ENCODE measurements at places on chromosomes 2 and 18.

DNA sequence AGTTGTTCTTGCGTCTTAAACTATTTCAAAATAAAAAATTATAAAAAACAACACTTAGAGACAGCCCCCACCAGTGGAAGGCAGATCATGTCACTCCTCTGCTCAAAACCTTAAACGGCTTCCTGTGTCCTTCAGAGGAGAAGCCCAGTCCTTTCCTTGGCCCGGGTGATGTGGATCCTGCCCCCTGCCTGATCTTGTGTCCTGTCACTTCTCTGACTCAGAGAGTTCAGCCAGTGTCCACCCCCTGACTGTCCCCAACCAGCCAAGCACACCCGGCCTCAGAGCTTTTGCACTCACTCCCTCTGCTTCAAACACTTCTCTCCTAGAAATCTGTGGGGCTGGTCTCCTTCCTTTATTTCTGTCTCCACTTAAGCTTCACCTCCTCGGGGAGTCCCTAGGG lies 35.4 kb downstream of the TOGARAM2 start:
- DNase-seq = peak; percentile 32

- peak; percentile 44 for DNase-seq
These were observed 46.9 kb upstream of the GREB1L start for GRCh38 chr18:21194871-21195771.

- DNase-seq = no peak
These were observed 8.4 kb downstream of the DAPL1 start for GRCh38 chr2:158803506-158803905.

DNA sequence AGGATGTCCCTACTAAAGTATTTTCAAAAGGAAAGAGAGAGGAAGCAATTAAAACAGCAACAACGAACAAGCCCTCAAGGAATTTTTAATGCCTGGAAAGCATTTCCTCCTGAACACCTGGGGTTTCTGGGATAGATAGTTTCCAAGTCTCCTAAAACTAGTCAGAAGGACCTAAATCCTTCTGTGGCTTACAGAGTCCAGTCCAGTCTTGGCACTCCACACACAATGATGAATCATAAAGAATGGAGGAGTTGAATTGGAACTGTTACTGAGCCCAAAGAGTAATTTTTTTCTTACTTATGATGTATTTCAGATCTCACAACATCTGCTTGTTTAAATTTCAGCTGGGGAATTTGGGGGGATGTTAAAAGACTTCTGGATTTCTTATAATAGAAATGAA lies 144.6 kb upstream of the SETBP1 start:
- peak; percentile 79 for DNase-seq

- DNase-seq = no peak
These were observed 412.0 kb downstream of the MEIS1 start for GRCh38 chr2:66846887-66847286.

- DNase-seq = no peak
These were observed 220.7 kb downstream of the CAMKMT start for GRCh38 chr2:44582363-44583008.

- no peak for DNase-seq
These were observed 109.7 kb downstream of the MSH2 start for GRCh38 chr2:47512581-47513083.

DNA sequence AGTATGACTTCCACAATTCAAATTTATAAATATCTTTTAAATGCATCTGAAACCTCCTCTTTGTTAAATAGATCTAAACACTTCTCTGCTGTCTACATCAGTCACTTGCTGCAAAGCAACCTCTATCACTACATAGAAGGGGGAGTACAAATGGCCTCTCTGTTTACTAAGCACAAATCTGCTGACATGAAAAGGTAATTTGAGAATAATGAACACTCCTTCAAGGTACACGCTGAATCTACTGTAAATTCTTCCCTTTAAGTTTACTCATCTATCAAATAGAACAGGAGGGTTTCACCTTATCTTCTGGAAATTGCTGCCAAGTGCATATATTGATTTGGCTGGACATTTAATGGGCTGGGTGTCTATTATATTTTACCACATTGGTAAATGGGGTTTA lies 879.6 kb downstream of the SUCLG1 start:
- no peak for DNase-seq

DNA sequence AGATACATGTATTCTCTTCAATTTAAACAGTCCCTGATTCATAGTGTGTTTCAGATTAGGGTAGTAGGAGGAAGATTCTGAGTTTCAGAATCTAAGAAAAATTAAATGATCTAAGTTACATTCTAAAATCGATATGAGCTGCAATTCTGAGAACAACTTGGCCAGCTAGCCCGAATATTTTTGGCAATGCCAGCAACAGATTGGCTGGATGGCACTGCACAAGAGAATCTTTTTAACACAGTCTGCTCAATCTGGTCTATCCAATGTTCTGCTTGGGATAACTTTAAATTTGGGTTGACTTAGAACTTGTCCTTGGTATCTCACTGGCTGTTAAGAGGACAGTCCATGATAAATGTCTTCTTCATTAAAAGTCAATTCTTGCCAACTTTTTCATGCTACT lies 853.9 kb downstream of the NRXN1 start:
- no peak for DNase-seq

DNA sequence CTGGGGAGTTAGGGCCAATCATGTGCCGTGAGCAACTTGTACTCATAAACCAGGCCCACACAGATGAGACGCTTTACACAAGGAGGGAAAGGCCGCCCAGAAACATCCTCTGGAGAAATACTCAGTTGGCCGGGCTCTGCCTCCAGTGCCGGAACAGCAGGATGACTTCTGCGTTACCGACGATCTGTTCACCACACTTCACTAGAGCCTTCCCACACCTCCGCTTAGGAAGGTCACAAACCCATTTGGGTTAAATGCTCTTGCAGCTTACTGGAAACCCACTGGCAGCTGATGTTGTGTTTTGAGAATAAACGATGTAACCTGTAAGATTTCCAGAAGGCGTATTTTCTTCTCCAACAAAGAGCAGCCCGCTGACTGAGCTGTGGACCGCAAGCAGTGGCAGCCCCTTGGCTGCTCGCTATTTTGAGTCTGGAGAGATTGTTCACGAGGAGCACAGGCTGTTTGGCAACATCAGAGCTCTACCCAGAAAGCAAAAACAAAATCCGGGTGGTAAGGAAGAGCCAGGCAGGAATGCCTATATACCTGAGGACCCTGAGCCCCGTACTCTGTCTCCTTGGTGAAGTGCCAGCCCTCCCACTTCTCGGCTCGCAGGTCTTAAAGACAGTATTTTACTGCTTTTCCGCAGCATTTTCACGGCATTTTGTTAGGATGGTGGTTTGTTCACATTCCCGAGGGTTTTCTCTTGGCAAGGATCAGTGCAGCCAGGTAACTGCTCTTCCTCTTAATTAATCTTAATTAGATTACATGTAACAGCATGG lies 44.0 kb downstream of the COLEC12 start:
- DNase-seq = peak; percentile 42

- DNase-seq = peak; percentile 35
These were observed 13.6 kb upstream of the APCDD1 start for GRCh38 chr18:10440884-10441283.

DNA sequence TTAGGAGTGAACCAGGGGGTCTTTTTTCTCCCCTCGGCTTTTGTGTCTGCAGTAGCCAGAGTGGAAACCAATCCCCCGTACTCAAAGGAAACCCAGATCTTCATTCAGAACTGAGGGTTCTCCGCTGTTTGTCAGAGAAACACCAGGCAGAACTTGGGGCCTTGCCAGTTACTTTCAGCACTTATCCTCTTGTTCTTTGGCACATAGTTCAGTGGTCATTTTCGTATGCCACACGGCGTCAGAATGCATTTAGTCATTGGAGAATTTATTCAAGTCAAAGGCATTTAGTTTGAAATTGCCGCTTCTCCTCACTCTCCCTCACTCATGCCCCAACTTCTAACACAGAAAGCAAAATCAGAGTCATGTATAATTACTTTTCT lies 102.9 kb downstream of the CABLES1 start:
- peak; percentile 53 for DNase-seq

DNA sequence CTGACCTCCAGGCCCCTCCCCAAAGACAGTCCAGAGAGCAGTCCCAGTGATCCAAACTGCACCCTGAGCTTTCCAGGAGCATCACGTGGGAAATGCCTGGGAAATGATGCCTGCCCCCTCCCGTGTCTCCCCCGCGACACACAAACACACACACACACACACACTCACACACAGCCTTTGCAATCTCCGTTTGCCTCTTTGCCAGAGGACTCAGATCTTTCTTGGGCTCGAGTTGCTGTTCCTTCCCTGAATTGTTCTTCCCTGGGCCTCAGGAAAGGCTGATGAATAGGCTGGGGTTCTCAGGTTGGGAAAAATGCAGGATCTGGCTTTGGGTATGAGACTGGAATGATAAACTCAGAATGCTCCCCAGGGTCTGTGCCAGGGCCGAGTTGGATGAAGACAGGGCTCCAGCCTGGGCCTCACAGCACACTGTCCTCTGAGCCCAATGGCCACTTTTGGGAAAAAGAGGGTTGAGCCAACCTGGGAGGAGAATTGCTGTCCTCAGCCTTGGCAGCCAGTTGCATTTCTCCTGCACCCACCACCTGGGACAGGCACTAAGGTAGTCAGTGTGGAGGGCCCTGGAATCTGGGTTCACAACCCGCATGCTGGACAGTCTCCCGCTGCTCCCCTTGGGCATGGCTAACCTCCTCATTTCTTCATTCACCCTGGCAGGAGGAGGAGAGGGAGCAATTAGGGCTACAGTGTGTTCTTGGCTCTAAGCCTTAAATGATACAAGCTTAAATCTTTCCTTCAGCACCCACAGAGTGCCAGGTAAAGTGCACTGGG lies 43.9 kb upstream of the ATP6V1B1 start:
- no peak for DNase-seq

GRCh38 chr2:162300266-162300665 lies 18.2 kb downstream of the IFIH1 start:
- DNase-seq = peak; percentile 29

GRCh38 chr2:37790462-37790861 lies 119.0 kb upstream of the CDC42EP3 start:
- DNase-seq = no peak

GRCh38 chr2:196959734-196960338 lies 33.3 kb upstream of the PGAP1 start:
- DNase-seq = no peak

GRCh38 chr2:127358044-127358443 lies 29.7 kb downstream of the MAP3K2 start:
- DNase-seq = no peak

DNA sequence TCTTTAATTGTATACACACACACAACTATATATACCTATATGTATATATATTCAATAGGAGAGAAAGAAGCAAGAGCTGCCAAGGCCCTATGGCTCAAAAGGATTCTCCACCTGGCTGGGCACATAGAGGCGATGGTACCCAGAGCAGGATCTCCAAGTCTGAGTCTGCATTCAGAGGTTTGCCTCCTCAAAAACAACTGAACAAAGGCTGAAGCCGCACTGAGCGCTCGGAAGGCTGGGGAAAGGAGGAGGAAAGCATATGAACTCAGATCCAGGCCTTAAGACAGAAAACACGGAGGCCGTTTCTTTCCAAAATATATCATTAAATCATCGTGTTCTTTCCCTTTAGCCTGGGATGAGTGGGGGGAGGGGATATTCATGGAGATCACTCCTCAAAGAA lies 3.6 kb downstream of the HOXD12 start:
- DNase-seq = no peak

DNA sequence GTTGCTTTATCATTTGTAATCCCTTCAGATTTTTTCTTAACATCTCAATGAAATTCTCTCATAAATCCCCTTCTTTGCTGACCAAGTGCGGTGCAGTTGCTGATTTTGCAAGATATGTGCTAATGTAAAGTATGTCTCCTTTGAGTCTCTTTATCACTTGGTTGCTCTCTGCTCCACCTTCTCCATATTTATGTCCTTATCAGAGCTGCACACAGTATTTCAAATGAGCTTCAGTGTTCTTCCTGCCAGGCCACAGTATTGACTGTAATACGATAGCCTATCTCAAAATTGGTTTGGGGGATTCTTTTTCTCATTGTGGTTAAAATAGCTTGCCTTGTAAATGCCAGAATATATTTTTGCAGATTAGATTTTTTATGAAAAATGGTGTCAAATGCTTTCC lies 32.2 kb downstream of the MAIP1 start:
- DNase-seq = no peak

GRCh38 chr2:168524005-168524404 lies 67.9 kb downstream of the CERS6 start:
- DNase-seq = no peak

- DNase-seq = peak; percentile 32
These were observed 330.4 kb downstream of the LPIN1 start for GRCh38 chr2:12076810-12077209.

- DNase-seq = no peak
These were observed 113.9 kb downstream of the INO80D start for GRCh38 chr2:205972113-205972512.

DNA sequence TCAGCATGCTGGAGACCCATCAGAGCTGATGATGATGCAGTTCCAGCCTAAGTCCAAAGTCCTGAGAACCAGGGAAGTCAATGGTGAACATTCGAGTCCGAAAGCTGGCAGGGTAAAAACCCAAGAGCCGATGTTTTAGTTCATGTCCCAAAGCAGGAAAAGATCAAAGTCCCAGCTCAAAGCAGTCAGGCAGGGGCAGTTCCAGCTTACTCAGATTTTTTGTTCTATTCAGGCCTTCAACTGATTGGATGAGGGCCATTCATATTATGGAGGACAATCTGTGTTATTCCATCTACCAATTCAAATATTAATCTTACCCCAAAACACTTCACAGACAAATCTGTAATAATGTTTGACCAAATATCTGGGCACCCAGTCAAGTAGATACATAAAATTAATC lies 38.3 kb downstream of the DSEL start:
- DNase-seq = no peak

DNA sequence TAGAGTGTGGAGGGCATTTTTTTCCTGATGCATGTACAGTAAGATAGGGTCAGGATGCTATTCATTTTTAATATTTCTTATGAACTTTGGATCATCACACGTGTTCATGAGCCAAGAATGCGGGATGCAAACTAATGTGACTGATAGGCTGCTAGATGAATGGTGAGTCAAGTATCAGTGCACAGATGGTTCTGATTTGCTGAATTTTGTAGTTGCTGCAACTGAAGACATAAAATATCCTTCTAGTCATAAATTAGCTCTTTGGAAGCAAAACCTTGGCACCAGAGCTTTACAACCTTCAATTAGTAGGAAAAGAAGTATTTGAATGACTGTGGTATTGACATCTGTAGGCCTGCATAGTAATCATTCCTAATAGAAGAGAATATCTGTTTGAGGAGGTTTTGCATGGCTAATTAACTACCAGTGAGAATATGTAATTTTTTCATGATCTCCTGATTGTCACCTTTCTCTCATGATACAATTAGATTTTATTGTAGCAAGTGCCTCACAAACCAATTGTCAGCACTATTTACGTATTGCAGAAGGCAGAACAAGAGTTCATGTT lies 94.0 kb downstream of the VRK2 start:
- DNase-seq = peak; percentile 37

DNA sequence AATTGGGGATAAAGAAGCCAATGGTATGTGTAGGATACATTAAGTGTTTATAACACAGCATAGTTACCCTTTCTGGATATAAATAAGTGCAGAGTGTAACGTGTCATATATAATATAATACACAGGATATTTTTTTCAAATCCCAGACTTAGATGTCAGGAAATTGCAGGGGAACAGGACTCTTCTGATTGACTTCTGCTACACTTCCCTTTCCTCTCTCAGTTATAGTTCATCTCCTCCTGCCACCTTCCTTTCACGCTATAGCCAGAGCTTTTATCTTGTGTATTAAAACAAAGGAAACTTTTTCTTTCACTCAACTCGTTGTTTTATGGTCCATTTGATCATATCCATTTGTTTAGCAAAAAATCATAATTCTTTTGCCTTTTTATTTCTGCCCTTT lies 158.0 kb upstream of the RASGRP3 start:
- no peak for DNase-seq
